ENCODE measurements at places on chromosomes 6 and 20.

- no peak for DNase-seq
Measured at GRCh38 chr6:372336-372911, 19.1 kb upstream of the IRF4 start.

GRCh38 chr20:3312940-3313682 lies 74.1 kb upstream of the SLC4A11 start:
- no peak for DNase-seq

DNA sequence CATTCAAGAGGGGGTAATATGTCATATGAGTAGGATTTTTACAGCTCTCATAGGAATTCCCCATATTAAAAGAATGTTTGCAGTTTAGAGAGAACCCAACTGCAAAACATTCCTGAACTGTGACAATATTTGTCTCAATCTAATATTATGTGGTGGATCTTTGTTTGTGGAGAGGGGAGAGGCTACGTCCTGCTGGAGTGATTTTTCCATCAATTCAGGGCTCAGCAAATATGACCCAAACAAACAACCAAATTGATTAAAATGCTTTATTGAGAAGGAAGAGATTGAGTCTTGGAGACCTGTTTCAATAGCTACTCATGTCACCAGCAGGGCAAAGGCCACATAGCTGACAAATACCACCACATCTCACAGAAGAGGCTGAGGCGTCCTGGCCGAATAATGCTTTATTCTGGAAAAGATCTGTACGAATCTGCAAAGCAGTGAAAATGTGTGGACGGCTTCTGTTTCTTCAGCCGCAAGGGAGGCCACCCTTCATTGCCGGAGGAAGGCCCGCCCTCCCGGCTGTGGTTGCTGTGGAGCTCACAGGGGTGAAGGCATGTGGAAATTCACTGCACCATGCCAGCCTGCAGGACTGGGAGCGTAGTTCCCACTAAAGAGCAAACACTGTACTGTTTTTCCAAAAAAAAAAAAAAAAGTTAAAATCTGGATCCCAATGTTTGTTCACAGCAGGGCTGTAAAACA lies 89.7 kb upstream of the QKI start:
- DNase-seq = peak; percentile 64

- peak; percentile 31 for DNase-seq
Measured at GRCh38 chr20:38337561-38338140, 8.6 kb upstream of the LBP start.

DNA sequence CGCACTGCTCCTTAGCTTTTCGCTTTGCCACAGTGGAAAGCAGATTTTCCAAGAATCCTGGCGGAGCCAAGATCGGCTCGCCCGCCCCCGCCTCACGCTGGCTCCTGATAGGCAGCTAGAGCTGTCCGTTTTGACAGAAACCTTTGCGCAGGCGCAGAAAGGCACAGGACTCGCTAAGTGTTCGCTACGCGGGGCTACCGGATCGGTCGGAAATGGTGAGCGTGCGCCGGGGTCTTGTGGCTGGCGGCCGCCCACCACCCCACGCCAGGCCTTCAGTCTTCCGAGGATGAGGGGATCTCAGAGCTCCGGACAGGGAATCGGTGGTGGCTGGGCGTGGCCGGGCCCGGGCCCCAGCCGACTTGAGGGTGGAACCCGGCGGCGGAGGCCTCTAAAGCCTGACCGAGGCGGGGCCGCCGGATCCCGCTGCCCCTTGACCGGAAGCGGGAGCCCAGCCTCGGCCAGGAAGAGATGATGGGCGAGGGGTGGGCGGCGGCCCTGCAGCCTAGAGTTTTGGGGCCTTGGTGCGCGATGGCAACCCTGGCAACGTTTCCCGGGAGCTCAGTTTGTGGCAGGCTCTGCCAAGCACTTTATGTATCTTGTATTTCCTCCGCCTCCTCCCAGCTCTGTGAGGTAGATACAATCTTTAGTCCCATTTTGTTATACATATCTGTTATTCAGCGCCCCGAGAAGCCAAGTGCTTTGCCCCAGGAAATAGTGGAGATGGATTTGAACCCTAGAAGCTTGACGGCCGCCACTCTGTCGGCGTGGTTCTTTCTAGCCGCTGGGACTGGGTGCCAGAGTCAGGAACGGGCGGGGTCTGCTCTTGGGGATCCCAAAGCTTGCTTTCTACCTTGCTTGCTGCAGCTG lies at the start of gene DYNLRB1:
Gene DYNLRB1 (plus strand): TSS at position 176 of the 867 bp plus-strand sequence. CDS start 37 bp downstream, at position 213.
- peak; percentile 91 for DNase-seq

DNA sequence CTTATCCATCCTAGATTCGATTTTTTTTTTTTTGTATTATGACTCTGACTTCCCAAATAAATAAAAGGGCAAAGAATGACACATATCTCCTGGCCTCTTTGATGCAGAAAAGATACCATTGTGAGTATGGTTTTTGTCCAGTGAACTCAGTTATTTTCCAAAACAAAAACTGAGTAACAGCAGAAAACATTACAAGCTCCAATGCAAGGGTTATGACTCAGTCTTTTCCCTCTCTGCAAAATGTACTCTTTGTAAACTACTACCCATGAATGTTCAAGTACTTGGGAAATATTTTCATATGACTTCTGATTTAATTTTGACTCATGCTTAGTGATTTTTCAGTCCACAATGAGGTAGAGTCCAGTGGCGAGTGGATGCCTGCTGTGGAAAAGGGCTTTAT lies 355.3 kb downstream of the RNF144B start:
- no peak for DNase-seq

GRCh38 chr20:51329845-51330244 lies 212.7 kb downstream of the NFATC2 start:
- no peak for DNase-seq

- no peak for DNase-seq
Measured at GRCh38 chr6:10976571-10976970, 67.5 kb downstream of the ELOVL2 start.

GRCh38 chr6:161847628-161848027 lies 573.8 kb upstream of the AGPAT4 start:
- DNase-seq = no peak

- no peak for DNase-seq
Measured at GRCh38 chr6:44859901-44860410, 468.2 kb upstream of the RUNX2 start.

- DNase-seq = no peak
Measured at GRCh38 chr6:80639181-80639629, 532.7 kb downstream of the BCKDHB start.

DNA sequence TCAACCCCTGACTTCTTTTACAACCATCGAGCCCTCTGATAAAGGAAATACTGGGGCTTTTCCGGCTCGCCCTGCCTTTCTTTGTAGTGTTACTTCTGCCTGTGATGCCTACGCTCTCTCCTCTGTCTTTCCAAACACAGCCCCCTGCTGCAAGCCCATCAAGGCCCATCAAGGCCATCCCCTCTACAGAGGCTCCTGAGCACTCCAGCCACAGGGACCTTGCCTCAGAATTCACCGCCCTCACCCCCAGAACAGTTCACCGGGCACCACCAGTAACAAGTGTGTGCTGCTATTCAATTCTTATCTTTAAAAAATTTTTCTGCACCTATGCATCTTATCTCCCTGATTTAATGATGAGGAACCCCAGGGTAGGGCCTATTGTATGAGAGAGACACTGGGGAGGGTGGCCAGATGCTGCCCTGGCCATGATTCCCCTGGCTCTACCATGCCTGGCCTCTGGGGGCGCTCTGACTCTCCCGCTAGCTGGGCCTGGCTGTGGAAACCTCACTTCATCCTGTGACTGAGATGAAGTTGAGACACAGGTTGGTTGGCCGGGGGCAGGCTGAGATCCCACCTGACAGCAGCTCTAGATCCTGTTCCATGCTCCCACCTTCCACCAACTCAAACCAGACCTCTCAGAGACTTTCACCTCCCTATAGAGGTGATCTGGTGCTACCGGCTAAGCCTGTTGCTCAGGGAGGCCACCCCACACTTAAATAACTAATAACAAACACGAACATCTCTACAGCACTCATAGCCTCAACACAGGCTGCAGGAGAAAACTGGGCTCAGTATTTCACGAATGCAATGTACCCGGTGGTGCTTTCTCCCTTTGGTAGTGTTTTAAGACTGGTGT lies 19.2 kb upstream of the GLP1R start:
- DNase-seq = no peak

- DNase-seq = no peak
Measured at GRCh38 chr20:50265245-50265946, 74.8 kb downstream of the CEBPB start.

DNA sequence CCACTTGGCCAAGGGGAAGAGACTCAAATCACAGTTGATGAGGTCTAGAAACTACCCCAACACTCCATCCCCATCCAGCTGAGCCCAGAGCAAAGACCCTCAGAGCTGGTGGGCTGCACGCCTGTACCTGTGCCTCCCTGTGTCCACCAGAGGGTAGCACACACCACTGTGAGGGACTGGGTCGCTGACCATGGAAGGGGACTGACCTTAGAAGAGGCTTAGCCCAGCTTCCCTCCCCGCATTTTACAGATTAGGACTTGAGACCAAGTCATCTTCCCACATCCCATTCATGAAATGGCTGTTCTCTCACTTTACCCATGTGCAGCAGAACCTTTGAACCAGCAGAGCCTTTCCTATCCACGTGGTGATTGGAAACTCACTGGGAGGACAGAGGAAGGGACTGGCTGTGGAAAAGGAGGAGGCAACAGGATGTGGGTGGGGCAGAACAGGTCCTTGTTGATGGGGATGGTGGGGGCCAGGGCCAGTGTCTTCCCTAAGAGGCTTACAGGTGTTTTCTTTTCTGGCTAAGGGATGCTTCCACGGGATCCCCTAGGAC lies 44.3 kb downstream of the CPXM1 start:
- DNase-seq = no peak

GRCh38 chr6:2623295-2623694 lies 127.4 kb downstream of the MYLK4 start:
- DNase-seq = no peak

DNA sequence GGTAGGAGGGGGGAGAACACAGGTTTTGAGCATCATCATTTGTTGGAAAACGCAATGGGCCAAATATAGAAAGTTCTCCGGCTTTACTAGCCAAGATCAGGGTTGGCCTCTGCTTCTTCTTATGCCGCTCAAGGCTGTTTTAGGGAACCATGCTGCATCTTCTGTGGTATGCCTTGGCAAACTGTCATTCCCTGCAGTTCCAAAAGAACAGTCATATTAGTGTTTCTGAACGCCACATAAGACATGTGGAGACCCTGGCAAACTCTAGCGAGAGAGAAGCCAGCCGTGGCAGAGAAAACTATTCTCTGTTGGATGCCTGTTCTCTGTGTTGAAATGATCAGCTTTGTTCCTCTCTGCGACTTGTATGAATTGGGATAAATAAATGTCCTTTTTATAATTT lies 10.8 kb downstream of the ACTR5 start:
- DNase-seq = no peak

DNA sequence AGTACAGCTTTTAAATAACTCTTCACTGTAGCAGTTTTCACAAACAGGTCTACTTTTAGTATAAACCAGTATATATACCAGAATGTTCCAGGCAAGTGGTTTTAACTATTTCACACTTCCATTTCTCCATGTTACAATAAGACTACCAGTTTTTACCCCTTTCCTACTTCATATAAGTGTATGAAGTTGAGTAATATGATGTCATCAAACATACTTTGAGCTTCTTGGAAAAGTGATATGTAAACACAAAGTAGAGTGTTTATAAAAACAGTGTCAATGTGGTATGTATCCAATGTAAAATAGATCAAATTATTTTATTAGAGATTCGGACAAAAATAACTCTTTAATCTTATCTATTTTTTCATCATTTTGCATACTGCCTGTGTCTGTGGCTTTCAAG lies 2.5 kb upstream of the PAQR8 start:
- DNase-seq = no peak

- DNase-seq = no peak
Measured at GRCh38 chr6:109526905-109527628, 44.0 kb upstream of the ZBTB24 start.

DNA sequence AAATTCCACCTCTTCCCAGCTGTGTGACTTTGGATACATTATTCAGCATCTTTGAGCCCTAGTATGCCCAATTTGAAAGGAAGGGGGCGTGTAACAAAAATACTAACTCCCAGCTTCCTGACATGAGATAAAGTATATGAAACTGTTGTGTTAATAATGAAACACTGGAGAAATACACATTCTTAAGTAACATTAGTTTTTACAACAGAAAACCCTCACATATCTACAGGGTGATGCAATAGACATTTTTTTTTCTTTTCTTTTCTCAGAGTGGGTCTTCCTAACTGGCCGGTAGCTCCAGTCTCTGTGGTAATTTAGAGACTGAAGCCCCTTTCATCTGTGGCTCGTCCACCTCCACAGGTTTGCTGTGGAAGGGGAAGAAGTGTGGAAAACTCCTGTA lies 79.5 kb downstream of the CD83 start:
- DNase-seq = no peak

GRCh38 chr6:161151660-161152526 lies 122.0 kb downstream of the AGPAT4 start:
- no peak for DNase-seq

DNA sequence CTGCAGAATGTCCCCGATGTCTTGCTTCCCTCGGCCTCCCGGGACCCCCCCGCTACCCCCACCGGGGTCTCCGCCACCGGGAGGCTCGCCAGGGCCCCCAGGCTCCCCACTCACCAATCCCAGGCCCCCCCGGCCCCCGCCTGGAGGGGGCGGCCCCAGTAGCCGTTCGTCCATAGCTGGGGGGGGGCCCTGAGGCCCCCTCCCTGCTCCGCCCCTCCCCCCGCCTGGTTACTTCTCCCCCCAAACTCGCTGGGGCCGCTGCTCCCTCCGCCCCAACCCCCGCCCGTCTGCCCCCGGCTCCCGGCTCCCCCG lies 304 bp downstream of the PBX2 start:
- no peak for DNase-seq

DNA sequence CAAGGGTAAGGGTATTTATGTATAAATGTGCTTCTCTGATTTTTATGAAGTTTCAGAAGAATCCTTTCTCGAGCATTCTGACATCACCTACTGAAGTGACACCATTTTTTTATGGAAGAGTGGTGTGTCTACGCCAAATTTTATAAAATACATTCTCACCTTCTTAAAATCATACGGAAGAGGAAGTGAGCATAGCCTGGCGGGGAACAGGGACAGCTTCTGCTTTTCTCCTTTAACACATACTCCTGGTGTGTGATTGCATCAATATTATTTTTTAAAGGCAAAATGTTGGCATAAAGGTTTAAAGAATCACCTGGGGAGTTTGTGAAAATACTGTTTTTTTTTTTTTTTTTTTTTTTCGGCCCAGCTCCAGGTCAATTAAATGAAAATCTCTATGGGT lies 733.6 kb upstream of the MAN1A1 start:
- no peak for DNase-seq

- no peak for DNase-seq
Measured at GRCh38 chr20:10322073-10323012, 103.7 kb downstream of the SNAP25 start.

GRCh38 chr6:19692506-19693298 lies 144.5 kb upstream of the ID4 start:
- no peak for DNase-seq

- DNase-seq = no peak
Measured at GRCh38 chr20:24494460-24494920, 25.1 kb downstream of the SYNDIG1 start.
